ENCODE measurements at places on chromosomes 7 and 10. TPM values are rescaled to one million over a fixed set of nuclear protein-coding genes. Genes with fewer than 3 reads are reported as not detected.
A peak's percentile ranks its signal among the peaks of the same experiment; 100 is the strongest.

Gene HKDC1
- 173 TPM for total RNA-seq

DNA sequence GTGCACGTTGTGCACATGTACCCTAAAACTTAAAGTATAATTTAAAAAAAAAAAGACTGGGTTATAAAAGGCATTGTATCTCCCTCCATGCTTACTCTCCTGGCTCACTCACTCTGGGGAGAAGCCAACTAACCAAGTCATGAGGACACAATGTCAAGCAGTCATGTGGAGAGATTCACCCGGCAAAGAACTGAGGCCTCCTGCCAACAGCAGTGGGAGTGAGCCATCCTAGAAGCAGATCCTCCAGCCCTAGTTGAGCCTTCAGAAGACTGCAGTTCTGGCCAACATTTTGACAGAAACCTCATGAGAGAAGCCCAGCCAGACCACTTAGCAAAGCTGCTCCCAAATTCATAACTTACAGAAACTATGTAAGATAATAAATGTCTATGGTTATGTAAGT, 521.7 kb upstream of the FZD8 start:
- H3K4me1 ChIP-seq = no peaks in the 10 kb centered on the region
- H3K36me3 ChIP-seq = no peaks in the 10 kb centered on the region
- H3K4me3 ChIP-seq = no peak overlapping the region
- no peak overlapping the region for H3K27ac ChIP-seq

GRCh38 chr7:28808796-28809533, 149.2 kb downstream of the TRIL start:
- H3K36me3 ChIP-seq = no peaks in the 10 kb centered on the region
- no peaks in the 10 kb centered on the region for H3K27me3 ChIP-seq
- H3K4me3 ChIP-seq = no peak overlapping the region
- DNase-seq = no peak
- 0 out of 2 replicates have a peak, but pooled peaks cover 6% of the 10 kb centered on the region for H3K4me1 ChIP-seq
- no peak overlapping the region for H3K27ac ChIP-seq

DNA sequence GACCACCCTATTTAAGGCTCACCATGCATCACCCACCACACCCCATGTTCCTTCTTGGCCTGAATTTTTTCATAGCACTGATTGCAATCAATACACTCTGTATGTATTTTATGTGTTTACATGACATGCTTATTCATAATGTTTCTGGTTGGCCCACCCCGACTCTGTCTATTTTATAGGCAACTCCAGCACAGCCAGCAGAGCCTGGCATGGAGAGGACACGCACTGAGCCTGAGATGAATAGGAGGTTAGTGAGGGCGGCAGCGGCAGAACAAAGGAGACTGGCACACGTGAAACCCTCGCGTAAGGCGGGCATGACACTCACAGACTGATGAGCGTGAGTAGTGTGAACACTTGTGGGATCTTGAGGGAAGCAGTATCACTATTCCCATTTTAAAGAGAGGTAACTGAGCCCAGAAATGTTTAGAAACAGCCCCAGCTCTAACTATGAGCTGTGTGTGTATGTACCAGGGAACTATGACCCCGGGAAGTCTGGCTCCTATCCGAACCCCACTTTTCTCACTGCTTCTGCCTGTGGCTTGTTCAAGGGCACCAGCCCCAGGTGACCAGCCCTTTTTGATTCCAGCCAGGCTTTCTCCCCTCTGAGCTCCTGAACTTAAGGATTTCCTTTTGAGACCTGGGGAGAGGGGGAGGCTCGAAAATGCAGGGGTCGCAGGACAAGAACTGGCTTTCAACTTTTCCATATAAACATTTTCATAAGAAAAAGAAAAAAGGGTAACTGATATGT, 113.3 kb downstream of the ARHGAP22 start:
- DNase-seq = no peak
- no peak overlapping the region for H3K27ac ChIP-seq
- no peaks in the 10 kb centered on the region for H3K36me3 ChIP-seq
- no peak overlapping the region for H3K4me3 ChIP-seq
- peaks cover 8% of the 10 kb centered on the region for H3K4me1 ChIP-seq

DNA sequence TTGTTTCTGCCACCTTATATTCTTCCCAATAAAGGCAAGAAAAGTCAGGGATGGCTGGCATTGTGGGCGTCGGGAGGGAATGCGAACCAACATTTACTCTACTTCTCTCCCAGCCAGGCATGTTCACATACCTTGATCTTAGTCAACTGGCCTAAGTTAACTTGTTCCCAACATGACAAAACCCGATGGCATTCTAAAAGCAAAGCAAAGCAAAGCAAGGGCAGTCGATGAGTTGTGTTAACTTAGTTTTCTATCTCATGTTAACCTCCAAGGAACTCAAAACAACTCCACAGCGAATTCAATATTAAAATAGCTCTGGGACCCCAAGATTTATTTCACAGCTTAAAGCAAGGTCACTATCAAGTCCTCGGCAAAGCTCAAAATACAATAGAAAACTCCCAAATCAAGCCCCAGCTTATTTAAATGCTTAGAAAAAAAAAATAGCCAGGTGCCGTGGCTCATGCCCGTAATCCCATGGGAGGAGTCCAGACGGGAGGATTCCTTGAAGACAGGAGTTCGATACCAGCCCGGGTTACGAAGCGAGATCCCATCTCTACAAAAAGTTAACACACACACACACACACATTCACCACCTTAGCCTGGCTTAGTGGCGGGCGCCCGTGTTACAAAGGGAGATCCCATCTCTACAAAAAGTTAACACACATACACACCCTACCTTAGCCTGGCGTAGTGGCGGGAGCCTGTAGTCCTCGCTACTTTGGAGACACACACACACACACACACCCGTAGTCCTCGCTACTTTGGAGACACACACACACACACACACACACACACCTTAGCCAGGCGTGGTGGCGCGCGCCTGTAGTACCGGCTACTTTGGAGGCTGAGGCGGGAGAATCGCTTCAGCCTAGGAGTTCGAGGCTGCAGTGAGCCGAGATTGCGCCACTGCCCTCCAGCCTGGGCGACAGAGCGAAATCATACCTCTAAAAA, 901 bp upstream of the CCNY start:
- H3K27me3 ChIP-seq = no peaks in the 10 kb centered on the region
- H3K4me1 ChIP-seq = peaks cover 47% of the 10 kb centered on the region
- H3K27ac ChIP-seq = peak overlapping the region; percentile 39
- DNase-seq = peak; percentile 62

Data from PC-9 (cell line).